ENCODE measurements at places on chromosomes 1 and 21. TPM values are rescaled to one million over a fixed set of nuclear protein-coding genes. Genes with fewer than 3 reads are reported as not detected.

PUM1 gene
- 79.9 TPM for total RNA-seq

RNF186 gene
- total RNA-seq, result not detected

ROR1 gene
- 22.3 TPM for total RNA-seq

SLC22A15 gene
- 9.4 TPM for total RNA-seq

S100A16 gene
- total RNA-seq, result 38.7 TPM

ATPAF1 gene
- total RNA-seq, result 231 TPM

SLC27A3 gene
- 7.9 TPM for total RNA-seq

CDC20 gene
- 1.8 TPM for total RNA-seq

TNNT2 gene
- total RNA-seq, result 7,745 TPM

TRIM17 gene
- total RNA-seq, result not detected

C1orf50 gene
- 5.8 TPM for total RNA-seq

CD5L gene
- total RNA-seq, result 1.4 TPM

UBL4B gene
- total RNA-seq, result not detected

C1orf116 gene
- total RNA-seq, result 0.56 TPM
